ENCODE measurements at places on chromosomes 3 and 15. TPM values are rescaled to one million over a fixed set of nuclear protein-coding genes. Genes with fewer than 3 reads are reported as not detected.
A peak's percentile ranks its signal among the peaks of the same experiment; 100 is the strongest.

Gene IQCF5
- not detected for polyA plus RNA-seq

Gene SCAANT1
- polyA plus RNA-seq: not detected

GRCh38 chr15:26615188-26615926 is 157.5 kb downstream of the GABRB3 start:
- no peak for DNase-seq

Gene C15orf62
- 1.1 TPM for polyA plus RNA-seq

DNA sequence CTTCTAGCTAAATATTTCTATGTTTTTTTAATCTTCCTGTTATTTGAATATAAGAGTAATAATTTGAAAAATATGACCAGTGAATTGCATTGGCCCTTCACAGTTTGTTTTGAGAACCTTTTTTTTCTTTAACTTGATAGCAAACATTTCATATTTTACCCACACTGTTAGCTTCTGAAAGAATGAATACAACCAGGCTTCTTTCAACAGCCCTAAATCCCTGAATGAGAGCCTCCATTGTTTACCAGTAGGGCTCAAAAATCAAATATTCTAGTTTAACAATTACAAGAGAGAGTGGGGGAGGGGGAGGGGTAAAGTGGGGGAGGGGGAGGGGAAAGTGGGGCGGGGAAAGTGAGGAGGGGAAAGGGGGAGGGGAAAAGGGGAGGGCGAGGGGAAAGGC is 14.5 kb upstream of the TOP2B start:
- no peak for DNase-seq

Gene MCF2L2
- polyA plus RNA-seq: 8.1 TPM

Gene EDEM1
- polyA plus RNA-seq: 1.4 TPM

Gene RNU5B-1
- polyA plus RNA-seq: not detected

Gene ACKR2
- polyA plus RNA-seq: 1.6 TPM

GRCh38 chr3:116188231-116188785 is 257.0 kb downstream of the LSAMP start:
- no peak for DNase-seq

Gene CSTA
- 0.51 TPM for polyA plus RNA-seq

GRCh38 chr3:122004991-122005565 is 17.0 kb downstream of the ILDR1 start:
- no peak for DNase-seq

Gene DAPK2
- 5.1 TPM for polyA plus RNA-seq

GRCh38 chr15:39947401-39948197 is 13.7 kb downstream of the EIF2AK4 start:
- no peak for DNase-seq

Gene ZNF619
- 1.8 TPM for polyA plus RNA-seq

DNA sequence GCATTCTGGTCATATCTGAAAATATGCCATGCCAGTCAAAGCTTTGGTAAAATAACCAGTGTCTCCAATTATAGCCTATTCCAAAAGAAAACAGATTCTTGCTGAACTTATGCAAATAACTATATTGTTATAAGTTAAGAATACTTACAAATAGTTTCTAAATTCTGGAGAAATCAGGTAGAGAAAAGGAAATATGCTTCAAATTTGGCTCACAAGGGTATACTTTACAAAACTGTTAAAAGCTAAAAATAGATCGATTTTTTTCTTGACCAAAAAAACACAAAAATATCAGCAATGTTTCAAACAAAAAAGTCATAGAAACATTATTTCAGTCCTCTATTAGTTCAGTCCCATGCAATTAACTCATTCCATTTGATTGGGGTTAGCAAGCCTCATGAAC is 23.7 kb downstream of the SETMAR start:
- DNase-seq: no peak

- DNase-seq: no peak
Measured at GRCh38 chr15:84402856-84403608, 167.5 kb downstream of the GOLGA6L4 start.

DNA sequence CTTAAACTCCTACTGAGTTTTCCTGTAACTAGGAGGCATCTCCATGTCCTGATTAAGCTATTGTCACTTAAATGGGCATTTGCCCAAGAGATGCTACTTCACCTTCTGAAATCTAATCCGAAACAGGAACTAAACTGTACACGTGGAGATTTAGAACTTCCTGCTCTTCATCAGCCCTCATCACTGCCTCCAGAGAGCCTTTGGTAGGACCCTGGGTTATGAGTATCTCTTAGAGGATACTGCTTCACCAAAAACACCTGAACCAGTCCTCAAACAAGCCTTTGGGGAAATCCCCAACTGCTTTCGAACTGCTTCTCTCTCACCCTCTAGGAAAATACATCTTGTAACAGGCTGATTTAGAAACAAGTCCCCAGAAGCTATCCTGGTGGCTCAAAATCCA is 320.3 kb downstream of the GAP43 start:
- no peak for DNase-seq

Gene MORC1
- not detected for polyA plus RNA-seq

Gene ABHD17C
- 8.5 TPM for polyA plus RNA-seq

Gene PDIA3
- 231 TPM for polyA plus RNA-seq

- DNase-seq: no peak
Measured at GRCh38 chr3:55884066-55884465, 397.0 kb upstream of the WNT5A start.

GRCh38 chr3:87145553-87145952 is 81.6 kb upstream of the CHMP2B start:
- DNase-seq: no peak

Gene CD200
- polyA plus RNA-seq: 82.6 TPM

GRCh38 chr15:42284551-42284950 is 11.3 kb upstream of the TMEM87A start:
- no peak for DNase-seq

DNA sequence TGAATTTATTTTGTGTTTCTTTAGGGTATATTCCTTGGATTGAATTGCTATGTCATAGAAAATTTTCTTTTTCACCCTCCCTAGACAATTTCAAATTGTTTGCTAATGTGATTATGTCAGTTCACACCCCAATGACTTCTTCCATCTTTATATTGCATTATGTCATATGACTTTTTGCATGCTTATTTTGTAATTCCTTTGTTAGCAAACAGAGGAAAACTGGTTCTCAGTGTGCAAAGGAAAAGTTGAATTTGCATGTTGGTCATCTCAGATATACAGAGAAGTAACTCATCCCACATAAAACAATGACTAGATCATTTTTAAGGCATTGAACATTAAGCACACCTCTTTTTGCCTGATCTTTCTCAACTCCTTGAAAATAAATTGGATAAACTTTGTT is 3.3 kb upstream of the RNF13 start:
- DNase-seq: no peak

- no peak for DNase-seq
Measured at GRCh38 chr15:32706704-32707103, 11.1 kb upstream of the GREM1 start.

GRCh38 chr15:62649793-62650420 is 392.6 kb upstream of the TPM1 start:
- DNase-seq: no peak

GRCh38 chr3:87621667-87622066 is 345.3 kb upstream of the POU1F1 start:
- DNase-seq: no peak

Gene ACP3
- polyA plus RNA-seq: 0.76 TPM

- DNase-seq: no peak
Measured at GRCh38 chr3:113227146-113227545, 15.8 kb downstream of the BOC start.

DNA sequence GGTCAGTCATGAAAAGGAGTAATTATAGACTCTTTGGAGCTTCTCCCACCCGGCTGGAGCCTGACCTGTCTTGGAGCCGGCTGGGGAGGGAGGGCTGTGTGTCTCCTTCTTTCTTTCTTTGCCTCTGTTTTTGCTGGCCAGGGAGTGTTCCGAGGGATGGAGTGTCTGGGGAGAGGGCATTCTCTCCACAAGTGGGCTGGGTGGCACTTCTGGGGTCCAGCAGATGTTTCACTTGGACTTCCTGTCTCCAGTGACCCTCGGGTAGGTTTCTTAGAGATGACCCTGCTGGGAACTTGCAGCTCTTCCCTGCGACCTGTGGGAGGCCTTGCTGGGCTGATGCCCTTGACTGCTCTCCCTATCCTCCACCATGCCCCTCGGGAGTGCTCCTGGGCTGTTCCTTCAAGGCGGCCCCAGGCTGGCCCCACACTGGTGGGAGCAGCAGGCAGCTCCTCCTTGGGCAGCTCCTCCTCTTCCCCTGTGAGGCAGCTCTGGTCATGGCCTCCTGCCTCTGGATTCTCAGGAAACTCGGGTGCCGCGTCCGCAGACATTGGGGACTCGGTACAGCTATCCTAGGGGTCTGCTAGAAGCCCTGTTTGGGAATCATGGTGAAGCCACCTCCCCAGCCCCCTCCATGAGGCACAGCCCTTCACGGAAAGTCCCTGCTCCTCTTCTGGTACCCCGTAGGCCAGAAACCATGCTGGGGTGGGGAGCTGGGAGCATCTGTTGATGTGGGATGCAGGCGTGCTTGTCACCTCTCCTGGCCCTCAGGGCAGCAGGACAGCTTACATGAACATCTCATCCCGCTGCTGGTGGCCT is 44.9 kb downstream of the APBA2 start:
- DNase-seq: no peak

Gene ANKUB1
- polyA plus RNA-seq: not detected

DNA sequence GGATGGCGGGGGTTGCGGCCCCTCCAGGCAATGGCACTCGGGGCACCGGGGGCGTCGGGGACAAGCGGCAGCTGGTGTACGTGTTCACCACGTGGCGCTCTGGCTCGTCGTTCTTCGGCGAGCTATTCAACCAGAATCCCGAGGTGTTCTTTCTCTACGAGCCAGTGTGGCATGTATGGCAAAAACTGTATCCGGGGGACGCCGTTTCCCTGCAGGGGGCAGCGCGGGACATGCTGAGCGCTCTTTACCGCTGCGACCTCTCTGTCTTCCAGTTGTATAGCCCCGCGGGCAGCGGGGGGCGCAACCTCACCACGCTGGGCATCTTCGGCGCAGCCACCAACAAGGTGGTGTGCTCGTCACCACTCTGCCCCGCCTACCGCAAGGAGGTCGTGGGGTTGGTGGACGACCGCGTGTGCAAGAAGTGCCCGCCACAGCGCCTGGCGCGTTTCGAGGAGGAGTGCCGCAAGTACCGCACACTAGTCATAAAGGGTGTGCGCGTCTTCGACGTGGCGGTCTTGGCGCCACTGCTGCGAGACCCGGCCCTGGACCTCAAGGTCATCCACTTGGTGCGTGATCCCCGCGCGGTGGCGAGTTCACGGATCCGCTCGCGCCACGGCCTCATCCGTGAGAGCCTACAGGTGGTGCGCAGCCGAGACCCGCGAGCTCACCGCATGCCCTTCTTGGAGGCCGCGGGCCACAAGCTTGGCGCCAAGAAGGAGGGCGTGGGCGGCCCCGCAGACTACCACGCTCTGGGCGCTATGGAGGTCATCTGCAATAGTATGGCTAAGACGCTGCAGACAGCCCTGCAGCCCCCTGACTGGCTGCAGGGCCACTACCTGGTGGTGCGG is 1.9 kb downstream of the CHST2 start:
- peak; percentile 62 for DNase-seq

GRCh38 chr3:176296066-176296597 is 901.1 kb downstream of the TBL1XR1 start:
- no peak for DNase-seq

DNA sequence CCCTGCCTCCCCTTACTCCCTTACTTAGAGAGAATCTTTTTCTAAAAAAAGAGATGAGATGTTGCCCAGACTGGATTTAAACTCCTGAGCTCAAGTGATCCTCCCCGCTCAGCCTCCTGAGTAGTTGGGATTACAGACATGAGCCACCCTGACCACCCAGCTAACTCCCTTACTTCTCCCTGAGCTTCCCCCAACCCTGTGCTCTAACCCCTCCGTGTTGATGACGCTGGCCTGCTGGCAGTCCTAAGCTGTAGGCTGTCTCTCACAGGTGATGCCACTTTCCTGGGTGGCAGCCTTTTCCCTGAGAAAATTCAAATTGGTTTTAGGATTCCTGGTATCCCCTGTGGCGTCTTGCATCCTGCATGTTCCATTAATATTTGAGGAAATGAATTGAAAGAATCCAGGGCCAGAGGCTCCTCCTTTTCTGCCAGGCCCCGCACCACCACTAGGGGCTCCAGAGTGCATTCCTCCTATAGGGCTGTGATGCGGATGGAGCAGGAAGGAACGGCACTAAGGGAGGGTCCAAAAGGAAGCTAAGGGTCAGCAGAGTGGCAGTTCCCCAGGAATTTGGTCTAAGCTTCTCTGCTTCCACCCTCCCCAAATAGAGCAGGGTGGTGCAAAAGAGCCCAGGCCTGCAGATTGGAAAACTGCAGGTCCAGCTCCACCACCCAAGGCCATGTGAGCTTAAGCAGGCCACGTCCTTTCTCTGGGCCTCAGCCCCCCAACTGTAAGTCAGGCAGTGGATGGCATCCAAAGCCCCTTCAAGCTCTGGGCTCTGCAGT is 101.1 kb downstream of the DAPK2 start:
- peak; percentile 49 for DNase-seq

DNA sequence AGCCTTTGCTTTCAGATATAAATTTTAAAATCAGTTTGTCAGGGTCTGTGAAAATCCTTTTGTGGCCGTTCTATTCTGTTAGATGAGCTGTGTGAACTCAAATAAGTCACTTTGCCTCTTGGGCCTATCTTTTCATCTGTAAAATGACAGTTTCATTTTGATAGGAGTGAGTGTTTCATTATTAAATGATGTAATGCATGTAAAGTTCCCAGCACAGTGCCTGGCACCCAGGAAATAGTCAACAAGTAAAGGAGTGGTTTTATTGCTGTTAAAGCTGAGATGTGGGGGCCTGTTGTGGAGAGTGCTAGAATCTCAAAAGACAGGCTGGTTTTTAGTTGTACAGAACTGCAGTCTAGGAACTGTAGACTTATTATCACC is 394.5 kb upstream of the CFAP20DC start:
- no peak for DNase-seq

- no peak for DNase-seq
Measured at GRCh38 chr15:29143293-29143692, 126.3 kb downstream of the NSMCE3 start.

Gene PPP1R14D
- 0.66 TPM for polyA plus RNA-seq

- DNase-seq: no peak
Measured at GRCh38 chr15:64017082-64017588, 29.1 kb downstream of the DAPK2 start.

DNA sequence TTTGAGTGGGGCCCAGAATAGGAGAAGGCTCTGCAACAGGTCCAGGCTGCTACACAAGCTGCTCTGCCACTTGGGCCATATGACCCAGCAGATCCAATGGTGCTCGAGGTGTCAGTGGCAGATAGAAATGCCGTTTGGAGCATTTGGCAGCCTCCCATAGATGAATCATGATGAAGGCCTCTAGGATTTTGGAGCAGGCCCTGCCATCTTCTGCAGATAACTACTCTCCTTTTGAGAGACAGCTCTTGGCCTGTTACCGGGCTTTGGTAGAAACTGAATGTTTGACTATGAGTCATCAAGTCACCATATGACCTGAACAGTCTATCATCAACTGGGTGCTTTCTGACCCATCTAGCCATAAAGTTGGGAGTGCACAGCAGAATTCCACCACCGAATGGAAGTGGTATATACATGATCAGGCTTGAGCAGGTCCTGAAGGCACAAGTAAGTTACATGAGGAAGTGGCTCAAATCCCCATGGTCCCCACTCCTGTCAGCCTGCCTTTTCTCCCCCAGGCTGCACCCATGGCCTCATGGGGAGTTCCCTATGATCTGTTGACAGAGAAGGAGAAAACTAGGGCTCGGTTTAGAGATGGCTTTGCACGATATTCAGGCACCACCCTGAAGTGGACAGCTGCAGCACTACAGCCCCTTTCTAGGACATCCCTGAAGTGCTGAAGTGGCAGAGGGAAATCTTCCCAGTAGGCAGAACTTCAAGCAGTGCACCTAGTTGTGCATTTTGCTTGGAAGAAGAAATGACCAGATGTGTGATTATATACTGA is 971.4 kb downstream of the MCTP2 start:
- no peak for DNase-seq

Gene NRROS
- polyA plus RNA-seq: 1.4 TPM

Gene ROBO2
- polyA plus RNA-seq: 3.8 TPM
